ENCODE measurements at places on chromosomes 1 and 21.
A peak's percentile ranks its signal among the peaks of the same experiment; 100 is the strongest.

DNA sequence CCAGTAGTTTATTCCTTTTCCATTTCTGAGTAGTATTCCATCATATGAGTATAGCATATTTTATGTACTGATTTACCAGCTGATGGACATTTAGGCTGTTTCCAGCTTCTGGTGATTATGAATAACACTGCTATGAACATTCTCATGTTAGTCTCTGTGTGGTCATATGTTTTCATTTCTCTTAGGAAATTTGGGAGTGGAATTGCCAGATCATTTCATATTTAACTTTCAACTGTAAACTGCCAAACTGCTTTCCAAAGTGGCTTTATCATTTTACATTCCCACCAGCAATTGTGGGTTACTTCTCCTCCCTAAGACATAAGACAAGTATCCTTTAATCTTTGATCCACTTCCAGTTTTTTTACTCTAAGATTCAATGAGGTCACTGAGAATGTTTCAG lies 85.7 kb upstream of the RALGPS2 start:
- DNase-seq: no peak

DNA sequence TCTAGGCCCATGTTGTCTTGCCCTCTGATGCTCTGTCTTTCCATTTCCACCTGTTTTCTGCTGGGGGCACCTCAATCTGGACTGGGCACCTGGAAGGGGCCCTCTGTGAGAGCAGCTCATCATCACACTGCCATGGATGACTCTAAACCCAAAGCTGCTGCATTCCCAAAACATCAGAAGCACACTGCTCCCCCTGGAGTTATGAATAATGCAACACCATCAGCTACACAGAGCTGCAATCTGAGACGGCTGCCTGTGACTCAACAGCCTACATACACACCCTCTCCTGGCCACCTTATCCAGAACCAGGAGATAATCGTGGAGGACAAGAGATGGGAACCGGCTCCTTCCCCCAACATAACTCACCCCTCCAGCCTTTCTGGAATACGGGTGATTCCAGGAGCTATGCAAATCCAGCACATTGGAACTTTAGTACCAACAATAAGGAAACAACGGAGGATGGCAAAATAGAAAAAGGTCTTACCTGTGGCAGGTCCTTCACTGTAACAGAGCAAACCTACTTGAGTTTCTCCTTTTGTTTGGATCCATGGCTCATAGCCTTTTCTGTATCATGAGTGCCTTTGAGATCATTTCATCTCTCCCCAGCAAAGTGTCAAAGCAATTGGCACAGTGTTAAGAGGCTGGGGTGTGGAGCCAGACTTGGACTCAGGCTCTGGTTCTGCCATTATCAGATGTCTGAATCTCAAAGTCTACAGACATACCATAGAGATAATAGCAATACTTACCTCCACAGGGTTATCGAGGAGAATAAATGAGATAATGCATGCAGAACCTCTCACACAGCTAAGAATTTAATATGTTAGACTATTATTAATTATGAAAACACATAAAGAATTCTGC lies 29.3 kb downstream of the AK2 start:
- DNase-seq: peak; percentile 89

DNA sequence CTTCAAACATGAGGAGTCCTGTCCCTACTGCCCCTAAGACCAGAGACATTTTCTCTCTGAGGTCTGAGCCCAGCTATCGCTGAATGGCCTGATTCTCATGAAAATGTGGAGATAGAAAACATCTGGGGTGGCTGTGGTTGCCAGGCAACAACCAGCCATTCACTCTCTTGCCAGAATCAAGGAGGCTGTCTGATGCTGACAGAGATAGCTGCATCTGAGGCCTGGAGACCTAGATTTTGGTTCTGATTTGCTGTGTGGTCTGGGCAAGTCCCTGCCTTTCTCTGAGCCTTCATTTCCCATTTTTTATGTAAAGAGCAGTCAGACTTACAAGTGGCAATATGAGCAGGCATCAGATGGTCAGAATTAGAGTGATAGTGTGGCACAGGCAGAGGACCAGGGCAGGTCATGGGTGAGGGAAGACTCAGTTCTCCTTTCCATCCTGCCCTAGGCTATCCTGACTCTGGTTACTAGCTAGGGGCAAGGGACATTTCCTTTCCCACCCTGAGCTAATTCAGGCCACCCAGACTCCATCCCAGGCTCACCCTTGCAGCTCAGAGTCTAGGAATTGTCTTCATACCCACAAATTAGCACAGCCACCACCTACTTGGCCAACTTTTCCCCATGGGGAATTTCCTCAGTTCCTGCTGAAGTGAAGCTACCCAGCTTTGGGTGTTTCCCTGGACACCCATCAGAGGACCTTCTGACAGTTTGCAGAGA lies 20.0 kb upstream of the RNF19B start:
- peak; percentile 70 for DNase-seq

- peak; percentile 74 for DNase-seq
Measured at GRCh38 chr1:27726173-27727044, 648 bp downstream of the FAM76A start.

GRCh38 chr1:76300556-76300955 lies 226.0 kb downstream of the ST6GALNAC3 start:
- no peak for DNase-seq

GRCh38 chr1:190416239-190416638 lies 61.4 kb downstream of the BRINP3 start:
- DNase-seq: no peak

GRCh38 chr1:202167708-202168415 lies 7.5 kb upstream of the PTPN7 start:
- no peak for DNase-seq

- no peak for DNase-seq
Measured at GRCh38 chr1:36406440-36406839, 8.7 kb upstream of the LSM10 start.

DNA sequence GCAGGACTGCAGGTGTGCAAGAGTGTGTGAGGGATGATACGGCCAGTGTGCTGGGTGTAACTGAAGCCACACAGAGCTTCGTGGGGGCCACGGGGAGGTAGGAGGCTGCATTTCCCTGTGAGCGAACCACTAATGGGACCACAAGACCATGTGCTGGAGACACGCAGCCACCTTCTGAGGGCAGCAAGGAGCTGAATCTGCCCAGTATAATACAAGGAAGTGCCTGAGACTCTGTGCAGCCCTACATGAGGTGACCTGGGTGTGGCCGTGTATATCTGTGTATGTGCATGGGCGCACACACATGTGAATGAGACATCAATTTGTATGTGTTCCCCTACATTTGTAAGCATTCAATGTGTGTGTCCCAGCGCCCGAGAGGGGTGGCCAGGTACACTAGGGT lies 50.8 kb downstream of the CHD5 start:
- no peak for DNase-seq

DNA sequence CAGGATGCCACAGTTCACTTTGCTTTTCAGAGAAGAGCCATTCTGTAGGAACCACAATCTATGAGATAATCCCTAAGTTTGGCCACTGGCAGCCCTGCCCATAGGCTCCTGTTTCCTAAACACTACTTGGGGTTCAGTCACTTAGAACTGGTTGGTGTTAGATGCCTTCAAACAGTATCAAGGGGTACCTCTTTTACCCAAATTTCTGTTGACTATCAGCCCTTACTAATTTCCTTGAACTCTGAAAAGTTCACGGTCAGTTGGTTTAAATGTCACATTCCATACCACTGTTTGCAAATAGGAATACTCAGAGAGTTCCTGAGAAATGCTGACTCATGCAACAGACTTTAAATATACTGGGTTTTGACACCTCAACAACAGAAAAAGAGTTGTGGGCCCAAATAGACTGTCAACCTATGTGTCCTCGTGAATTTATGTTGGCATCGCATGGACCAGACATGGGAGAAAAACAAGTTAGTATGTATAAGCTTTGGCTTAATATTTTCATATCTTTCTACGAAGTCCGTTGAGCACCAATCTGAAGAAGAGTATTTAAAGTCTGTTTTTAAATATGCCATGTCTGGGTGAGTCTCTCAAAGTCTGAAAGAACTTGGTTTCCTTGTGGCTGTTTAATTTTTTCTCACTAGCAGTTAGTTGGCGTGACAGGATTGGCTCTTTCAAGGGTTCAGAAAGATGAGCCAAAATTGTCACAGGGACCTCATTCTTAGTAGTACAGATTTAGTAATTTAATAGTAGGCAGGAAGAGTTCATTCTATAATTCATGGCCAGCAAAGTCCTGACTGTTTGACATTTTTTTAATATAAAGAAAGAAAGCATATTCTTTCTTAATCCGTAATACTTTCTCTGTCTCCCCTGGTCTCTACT lies 56.5 kb upstream of the ZNF326 start:
- DNase-seq: peak; percentile 23

DNA sequence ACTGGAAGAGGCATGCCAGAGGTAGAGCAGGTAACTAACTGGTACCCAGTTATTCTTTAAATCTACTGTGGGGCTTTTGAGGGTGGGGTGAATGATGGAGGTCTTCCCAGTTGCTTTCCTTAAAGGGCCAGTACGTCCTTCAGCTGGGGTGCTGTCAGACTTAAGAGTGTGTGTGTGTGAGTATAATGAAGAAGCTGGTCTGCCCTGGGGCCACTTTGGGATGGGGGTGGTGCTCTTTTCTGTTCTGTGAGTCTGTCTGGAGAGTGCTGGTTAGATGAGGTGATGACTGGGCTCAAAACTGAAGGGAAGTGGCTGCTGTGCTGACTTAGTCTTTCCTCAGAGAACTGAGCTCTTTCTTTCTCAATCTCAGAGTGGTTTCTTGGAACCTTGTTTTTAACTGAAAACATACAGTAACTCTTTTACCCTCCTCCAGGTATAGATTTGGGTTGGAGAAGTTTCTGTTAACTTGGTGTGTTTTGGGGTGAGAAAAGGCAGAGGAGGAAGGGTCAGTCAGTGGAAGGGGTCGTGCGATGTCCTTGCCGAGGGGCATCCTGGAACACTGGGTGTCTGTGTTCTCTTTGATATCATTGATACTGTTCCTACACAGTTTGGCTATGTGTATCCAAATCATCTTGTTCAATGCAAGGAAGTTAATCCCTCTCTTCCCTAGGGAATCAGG lies 746 bp downstream of the MACF1 start:
- no peak for DNase-seq

DNA sequence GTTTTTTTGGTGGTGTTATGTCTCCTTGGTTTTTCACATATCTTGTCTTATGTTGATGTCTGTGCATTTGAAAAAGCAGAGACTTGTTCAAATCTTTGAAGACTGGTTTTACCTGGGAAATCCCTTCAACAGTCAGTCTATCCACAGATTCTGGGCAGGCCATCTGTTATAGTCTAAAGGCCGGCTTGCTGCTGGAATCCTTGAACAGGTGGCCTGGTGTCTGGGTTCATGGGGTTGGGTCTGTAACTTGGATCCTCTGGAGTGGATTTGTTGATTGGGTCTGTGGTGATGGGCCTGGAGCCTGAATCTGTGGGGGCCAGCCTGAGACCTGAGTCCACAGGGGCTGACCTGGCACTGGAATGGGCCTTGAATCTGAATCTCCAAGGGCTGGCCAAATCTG lies 12.2 kb downstream of the LORICRIN start:
- no peak for DNase-seq

- DNase-seq: peak; percentile 78
Measured at GRCh38 chr1:155859881-155860871, 809 bp downstream of the SYT11 start.

DNA sequence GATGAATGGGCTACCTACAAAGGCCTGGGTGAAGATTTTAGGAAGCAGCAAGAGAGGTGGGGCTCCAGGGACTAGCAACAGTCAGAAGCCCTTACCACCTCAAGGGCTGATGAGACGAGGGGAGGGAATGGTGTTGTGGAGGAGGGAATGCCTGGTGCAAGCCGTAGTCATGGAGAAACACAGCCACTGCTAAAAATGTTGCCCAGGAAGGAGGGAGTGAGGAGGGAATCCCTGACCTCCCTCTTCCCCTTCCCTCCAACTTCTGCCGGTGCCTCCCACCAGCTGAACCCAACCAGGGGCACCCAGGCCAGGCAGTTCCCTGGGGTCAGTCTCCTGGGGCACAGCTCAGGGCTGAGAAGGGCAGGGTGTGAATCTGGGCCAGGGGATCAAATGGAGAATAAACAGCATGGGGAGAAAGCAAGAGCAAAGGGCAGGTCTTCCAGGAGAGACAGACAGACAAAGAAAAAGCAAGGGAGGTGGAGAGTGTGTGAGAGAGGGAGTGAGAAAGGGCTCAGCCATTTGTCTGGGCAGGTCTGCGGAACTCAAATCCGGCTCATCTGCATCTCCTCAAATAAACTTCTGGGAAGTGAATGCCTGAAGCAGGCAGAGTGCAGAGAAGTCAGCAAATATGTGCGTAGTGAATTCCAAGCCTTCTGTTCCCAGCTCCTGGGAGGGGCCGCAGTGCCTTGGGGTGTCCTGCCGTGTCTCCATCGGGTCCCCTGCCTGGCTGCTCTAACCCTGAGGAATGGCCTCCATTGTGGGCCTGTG lies 27.1 kb upstream of the POU3F1 start:
- DNase-seq: no peak

DNA sequence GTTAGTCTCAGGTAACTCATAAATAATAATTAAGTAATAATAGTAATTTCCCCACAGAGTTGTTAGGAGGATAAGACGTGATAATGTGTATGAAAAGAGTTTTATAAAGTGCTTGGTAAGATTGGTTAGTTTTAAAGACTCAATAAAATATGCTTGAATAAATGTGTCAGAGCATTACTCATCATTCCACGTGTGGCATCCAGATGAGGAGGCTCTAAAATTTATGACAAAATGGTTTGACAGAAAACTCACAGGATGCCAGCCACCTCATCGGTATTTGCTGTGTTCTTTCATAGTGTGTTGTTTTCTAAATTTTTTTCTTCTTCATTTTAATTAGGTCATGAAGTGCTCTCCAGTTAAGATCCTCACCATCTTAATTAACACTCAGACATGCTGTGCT lies 19.1 kb upstream of the SPAG17 start:
- DNase-seq: no peak

DNA sequence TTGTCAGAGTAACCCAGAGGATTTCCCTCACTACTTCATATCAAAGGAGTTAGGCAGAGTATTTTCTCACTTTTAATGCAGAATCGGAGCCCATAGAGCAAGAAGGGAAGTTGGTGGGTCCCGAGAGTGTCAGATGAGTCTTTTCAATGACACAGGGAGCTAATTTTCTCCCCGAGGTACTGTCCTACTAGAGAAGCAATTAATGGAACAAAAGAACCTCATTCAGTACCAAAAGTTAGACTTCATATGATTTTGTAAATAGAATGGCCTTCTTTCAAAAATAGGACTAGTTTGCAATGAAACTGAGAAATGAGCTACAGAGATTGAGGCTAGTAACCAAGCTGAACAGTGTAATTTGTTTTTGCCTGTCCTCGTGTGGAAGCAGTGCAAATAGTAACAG lies 3.9 kb downstream of the NCAM2 start:
- DNase-seq: no peak

GRCh38 chr1:54287801-54288211 lies 87.8 kb downstream of the MRPL37 start:
- DNase-seq: peak; percentile 61

GRCh38 chr1:234692966-234693580 lies 83.1 kb upstream of the IRF2BP2 start:
- no peak for DNase-seq

DNA sequence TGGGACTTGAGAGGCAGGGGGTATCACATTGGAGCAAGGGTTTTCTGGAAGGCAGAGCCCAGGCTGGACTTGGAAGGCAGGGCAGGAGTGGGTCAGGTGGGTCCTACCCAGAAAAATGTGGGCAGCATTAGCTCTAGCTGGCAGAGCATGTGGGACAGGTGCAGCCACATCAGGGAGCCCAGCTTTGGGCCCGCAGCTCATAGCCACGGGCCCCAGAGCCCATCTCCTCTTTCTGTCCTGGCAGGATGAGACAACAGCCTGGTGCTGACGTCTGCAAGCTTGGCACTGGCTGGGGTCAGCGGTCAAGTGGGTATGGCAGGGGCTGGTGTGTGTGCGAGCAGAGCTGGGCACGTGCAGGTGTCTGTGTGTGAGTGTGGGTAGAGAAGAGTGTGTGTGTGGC lies 154.7 kb downstream of the GRIK3 start:
- DNase-seq: no peak

- DNase-seq: no peak
Measured at GRCh38 chr1:229087906-229088305, 183.0 kb upstream of the RAB4A start.
